Activated CD8-positive, alpha-beta T cell treated with anti-CD3 and anti-CD28 coated beads, Interleukin-2, amount 10 ng/mL, durations not matched to agents 7 days and 5 days (primary cell): ENCODE measurements at places on chromosomes 11 and 22. TPM values are rescaled to one million over a fixed set of nuclear protein-coding genes. Genes with fewer than 3 reads are reported as not detected.

The CTTN gene
- total RNA-seq: not detected

The TBC1D22A gene
- total RNA-seq: 34.1 TPM

The MPZL3 gene
- total RNA-seq: 20.0 TPM

The RCOR2 gene
- total RNA-seq: 0.55 TPM

- peaks cover 80% of the 10 kb centered on the region for H3K4me1 ChIP-seq
- H3K27ac ChIP-seq: no peak overlapping the region
- H3K4me3 ChIP-seq: no peak overlapping the region
- H3K36me3 ChIP-seq: peaks cover 47% of the 10 kb centered on the region
- DNase-seq: no peak
Observed at GRCh38 chr11:14322510-14322909, 36.5 kb downstream of the RRAS2 start.

GRCh38 chr22:33126881-33127280 lies 68.7 kb upstream of the SYN3 start:
- H3K27me3 ChIP-seq: no peaks in the 10 kb centered on the region
- H3K4me3 ChIP-seq: no peak overlapping the region
- H3K27ac ChIP-seq: no peak overlapping the region
- no peaks in the 10 kb centered on the region for H3K4me1 ChIP-seq

GRCh38 chr11:12724301-12725054 lies 50.3 kb downstream of the TEAD1 start:
- no peak for DNase-seq
- no peaks in the 10 kb centered on the region for H3K36me3 ChIP-seq
- peaks cover 6% of the 10 kb centered on the region for H3K4me1 ChIP-seq
- no peak overlapping the region for H3K27ac ChIP-seq

GRCh38 chr22:46102159-46102558 lies 48.2 kb upstream of the PPARA start:
- no peak for DNase-seq
- no peaks in the 10 kb centered on the region for H3K36me3 ChIP-seq
- H3K4me1 ChIP-seq: no peaks in the 10 kb centered on the region
- H3K27me3 ChIP-seq: no peaks in the 10 kb centered on the region
- H3K27ac ChIP-seq: no peak overlapping the region

DNA sequence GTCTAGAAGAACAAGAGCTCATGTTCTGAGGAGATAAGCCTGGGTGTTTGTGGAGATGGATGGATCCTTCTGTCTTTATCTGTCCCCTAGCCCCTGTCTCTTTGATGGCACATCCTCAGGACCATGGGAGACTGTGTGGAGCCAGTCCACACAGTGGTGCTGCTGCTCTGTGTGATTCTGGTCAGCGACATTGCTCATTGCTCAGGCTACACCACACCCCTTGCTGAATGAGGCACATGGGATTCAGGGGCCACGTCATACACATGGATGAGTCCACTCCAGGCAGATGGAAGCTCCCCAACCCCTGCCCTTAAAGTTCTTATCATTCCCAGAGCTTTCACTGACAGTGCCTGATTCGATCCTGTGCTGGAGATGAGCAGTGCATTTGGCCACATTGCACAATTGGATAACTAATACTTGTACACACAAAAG lies 222.2 kb downstream of the NAV2 start:
- no peak for DNase-seq
- H3K36me3 ChIP-seq: no peaks in the 10 kb centered on the region
- H3K27ac ChIP-seq: no peak overlapping the region
- peaks cover 5% of the 10 kb centered on the region for H3K27me3 ChIP-seq
- H3K4me3 ChIP-seq: no peak overlapping the region

- H3K4me3 ChIP-seq: no peak overlapping the region
- H3K36me3 ChIP-seq: no peaks in the 10 kb centered on the region
- no peaks in the 10 kb centered on the region for H3K27me3 ChIP-seq
- no peak for DNase-seq
- no peak overlapping the region for H3K27ac ChIP-seq
- no peaks in the 10 kb centered on the region for H3K4me1 ChIP-seq
Observed at GRCh38 chr22:34370711-34371110, 450.4 kb upstream of the LARGE1 start.

GRCh38 chr22:28981818-28982499 lies 79.7 kb downstream of the C22orf31 start:
- H3K27ac ChIP-seq: no peak overlapping the region
- DNase-seq: no peak
- peaks cover 42% of the 10 kb centered on the region for H3K27me3 ChIP-seq
- no peaks in the 10 kb centered on the region for H3K36me3 ChIP-seq
- H3K4me3 ChIP-seq: no peak overlapping the region

- H3K27ac ChIP-seq: peak overlapping the region; percentile 43
- no peak for DNase-seq
- H3K4me1 ChIP-seq: peaks cover 19% of the 10 kb centered on the region
- H3K36me3 ChIP-seq: no peaks in the 10 kb centered on the region
Observed at GRCh38 chr22:24214467-24215285, 30.2 kb downstream of the GGT5 start.

- DNase-seq: peak; percentile 74
- H3K27me3 ChIP-seq: no peaks in the 10 kb centered on the region
- peak overlapping the region; percentile 47 for H3K4me3 ChIP-seq
- H3K27ac ChIP-seq: peak overlapping the region; percentile 87
Observed at GRCh38 chr11:60871378-60872061, 4.2 kb downstream of the ZP1 start.

- no peak overlapping the region for H3K27ac ChIP-seq
- H3K4me3 ChIP-seq: no peak overlapping the region
- no peaks in the 10 kb centered on the region for H3K4me1 ChIP-seq
Observed at GRCh38 chr11:15291885-15292284, 177.2 kb downstream of the INSC start.

DNA sequence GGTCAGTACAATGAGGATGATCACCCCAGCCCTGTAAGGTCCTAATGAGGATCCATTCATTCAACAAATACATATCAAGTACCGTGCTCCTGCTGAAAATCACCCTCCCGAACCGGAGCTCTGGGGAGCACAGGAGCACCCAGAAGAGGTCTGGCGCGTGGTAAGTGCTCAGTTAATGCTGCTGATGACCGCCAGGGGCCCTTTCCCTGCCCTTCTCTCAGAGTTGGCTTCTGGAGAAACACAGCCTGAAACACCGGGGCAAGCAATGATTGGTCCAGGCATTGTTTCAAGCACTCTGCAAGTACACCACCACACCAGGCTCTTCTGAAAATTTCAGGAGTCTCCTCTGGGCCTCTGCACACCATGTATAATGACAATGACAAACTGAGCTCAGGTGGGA lies 3.8 kb upstream of the CCDC86 start:
- H3K36me3 ChIP-seq: no peaks in the 10 kb centered on the region
- no peak overlapping the region for H3K4me3 ChIP-seq
- no peak for DNase-seq
- H3K27ac ChIP-seq: no peak overlapping the region

- peak overlapping the region; percentile 99 for H3K27ac ChIP-seq
- peaks cover 21% of the 10 kb centered on the region for H3K36me3 ChIP-seq
- H3K4me3 ChIP-seq: peak overlapping the region; percentile 88
- peak; percentile 85 for DNase-seq
Observed at GRCh38 chr11:3853899-3854659, 1.4 kb upstream of the STIM1 start.

DNA sequence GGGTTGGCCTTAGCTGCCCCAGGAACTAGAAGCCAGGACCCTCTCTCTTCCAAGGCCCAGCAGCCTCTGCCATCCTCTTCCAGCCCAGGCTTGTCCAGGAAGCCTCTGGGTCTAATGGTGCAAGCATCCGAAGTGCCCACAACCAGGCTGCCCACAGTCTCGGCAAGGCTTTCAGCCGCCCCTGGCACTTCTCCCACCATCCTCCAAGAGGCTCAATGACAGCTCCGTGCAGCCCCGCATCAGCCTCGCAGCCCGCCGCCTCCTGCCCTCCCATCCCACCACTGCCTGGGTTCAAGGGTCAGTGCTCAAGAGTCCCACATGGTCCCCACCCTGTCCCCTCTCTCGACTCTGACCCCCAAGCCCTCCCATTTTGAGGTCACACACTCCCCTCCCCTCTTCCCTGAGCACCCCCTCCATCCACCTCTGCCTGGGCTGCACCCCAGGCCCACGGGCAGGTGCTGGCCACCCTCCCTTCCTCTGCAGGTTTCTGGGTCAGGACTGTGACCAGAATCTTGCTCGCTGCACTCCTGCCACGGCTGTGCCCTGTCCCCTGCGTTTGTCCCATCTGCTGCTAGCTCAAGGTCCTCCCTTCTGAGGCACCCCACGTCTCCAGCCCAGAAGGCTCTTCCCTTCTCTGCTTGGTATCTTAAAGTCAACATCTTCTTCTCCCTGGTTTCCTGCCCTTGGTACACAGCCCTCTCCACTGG lies 17.2 kb downstream of the IFITM10 start:
- peaks cover 45% of the 10 kb centered on the region for H3K27me3 ChIP-seq
- no peak overlapping the region for H3K4me3 ChIP-seq
- peaks cover 8% of the 10 kb centered on the region for H3K36me3 ChIP-seq
- H3K4me1 ChIP-seq: peaks cover 53% of the 10 kb centered on the region

GRCh38 chr22:49197505-49197904 lies 630.2 kb downstream of the BRD1 start:
- H3K27ac ChIP-seq: no peak overlapping the region
- no peak overlapping the region for H3K4me3 ChIP-seq
- no peak for DNase-seq
- H3K27me3 ChIP-seq: peaks cover 5% of the 10 kb centered on the region

DNA sequence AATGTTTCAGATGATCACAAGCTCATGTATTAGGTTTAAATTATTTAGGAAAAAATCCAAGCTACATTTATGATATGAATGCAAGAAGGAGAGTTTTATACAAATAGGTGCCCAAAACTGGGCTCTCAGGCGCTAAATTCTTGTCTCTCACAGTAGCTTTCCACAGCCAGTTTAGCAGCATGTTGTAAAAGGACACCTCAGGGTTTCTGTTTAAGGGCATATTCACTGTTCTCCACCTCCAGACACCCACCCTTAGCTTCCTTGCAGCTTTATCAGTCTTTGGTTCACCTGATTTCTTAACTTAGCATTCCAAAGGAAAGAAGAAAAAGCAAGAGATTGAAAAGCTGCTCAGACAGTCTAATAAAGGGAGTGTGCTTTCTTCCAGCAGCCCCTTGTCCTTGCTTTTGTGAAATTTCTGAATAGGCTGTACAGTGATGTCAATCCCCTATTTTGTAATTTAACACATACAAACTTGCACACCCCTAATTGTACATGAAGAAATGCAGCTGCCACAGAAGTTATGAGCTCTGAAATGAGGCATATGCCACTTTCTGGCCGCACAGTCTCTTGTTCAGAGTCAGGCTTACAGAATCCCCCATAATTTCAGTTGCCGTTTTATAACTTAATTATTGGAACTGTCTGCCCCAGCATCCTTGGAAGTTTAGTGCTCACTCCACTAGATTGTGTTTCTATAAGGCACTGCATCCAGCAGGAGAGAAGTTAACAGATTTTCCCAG lies 262.1 kb downstream of the DDX10 start:
- H3K36me3 ChIP-seq: no peaks in the 10 kb centered on the region
- H3K4me1 ChIP-seq: peaks cover 3% of the 10 kb centered on the region
- H3K27me3 ChIP-seq: no peaks in the 10 kb centered on the region
- no peak overlapping the region for H3K4me3 ChIP-seq
- no peak for DNase-seq

- H3K4me1 ChIP-seq: no peaks in the 10 kb centered on the region
- no peak overlapping the region for H3K27ac ChIP-seq
- no peak for DNase-seq
- H3K4me3 ChIP-seq: no peak overlapping the region
Observed at GRCh38 chr11:110830344-110830743, 118.1 kb upstream of the ARHGAP20 start.

GRCh38 chr11:69361048-69361447 lies 67.1 kb downstream of the MYEOV start:
- DNase-seq: no peak
- no peak overlapping the region for H3K4me3 ChIP-seq
- H3K27me3 ChIP-seq: peaks cover 8% of the 10 kb centered on the region
- no peaks in the 10 kb centered on the region for H3K4me1 ChIP-seq
- H3K36me3 ChIP-seq: no peaks in the 10 kb centered on the region

DNA sequence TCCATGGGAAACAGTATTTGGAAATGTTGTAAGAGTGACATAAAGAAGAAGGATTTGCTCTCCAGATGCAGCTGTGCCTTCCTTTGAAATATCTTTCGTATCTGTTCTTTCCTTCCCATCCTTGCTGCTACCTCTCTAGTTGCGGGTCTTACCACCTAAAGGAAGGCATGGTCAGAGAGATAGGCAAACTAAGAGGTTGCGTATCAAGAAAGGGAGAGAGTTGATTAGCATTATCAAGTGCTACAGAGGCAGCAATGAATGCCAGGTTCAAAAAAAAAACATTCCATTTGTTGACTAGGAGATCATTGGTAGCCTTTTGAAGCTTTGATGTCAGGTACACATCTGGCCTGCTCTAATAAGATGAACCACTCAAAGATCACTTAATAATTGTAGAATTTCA lies 4.6 kb downstream of the GTPBP1 start:
- no peak overlapping the region for H3K27ac ChIP-seq
- peaks cover 40% of the 10 kb centered on the region for H3K36me3 ChIP-seq
- DNase-seq: no peak
- H3K4me3 ChIP-seq: no peak overlapping the region

GRCh38 chr11:1209371-1210057 lies 13.4 kb upstream of the MUC5B start:
- no peak overlapping the region for H3K4me3 ChIP-seq
- H3K27me3 ChIP-seq: peaks cover 11% of the 10 kb centered on the region
- H3K4me1 ChIP-seq: no peaks in the 10 kb centered on the region
- peaks cover 4% of the 10 kb centered on the region for H3K36me3 ChIP-seq
- no peak overlapping the region for H3K27ac ChIP-seq

DNA sequence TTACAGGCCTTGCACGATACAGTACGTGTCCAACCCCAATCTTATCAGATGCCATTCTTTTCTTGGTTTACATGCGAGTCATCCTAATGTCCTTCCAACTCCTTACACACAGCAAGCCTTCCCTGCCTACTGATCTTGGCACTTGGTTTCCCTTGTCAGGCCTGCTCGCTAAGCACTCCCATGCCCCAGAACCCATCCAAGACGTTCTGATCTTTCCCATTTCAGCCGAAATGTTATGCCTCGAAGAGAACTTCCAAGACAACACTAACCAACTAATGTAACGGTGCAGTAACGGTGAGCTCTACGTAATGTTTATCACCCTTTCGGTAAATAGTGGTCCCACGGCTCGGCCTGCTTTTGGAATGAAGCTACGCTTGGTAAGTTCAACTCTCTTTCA lies 521 bp downstream of the PES1 start:
- no peak overlapping the region for H3K27ac ChIP-seq
- no peaks in the 10 kb centered on the region for H3K4me1 ChIP-seq
- DNase-seq: peak; percentile 26
- peaks cover 18% of the 10 kb centered on the region for H3K36me3 ChIP-seq
- no peak overlapping the region for H3K4me3 ChIP-seq

GRCh38 chr11:19209617-19210370 lies 8.0 kb upstream of the CSRP3 start:
- no peak for DNase-seq
- H3K27ac ChIP-seq: no peak overlapping the region
- H3K27me3 ChIP-seq: peaks cover 31% of the 10 kb centered on the region

- no peak overlapping the region for H3K27ac ChIP-seq
- H3K27me3 ChIP-seq: peaks cover 4% of the 10 kb centered on the region
- no peaks in the 10 kb centered on the region for H3K36me3 ChIP-seq
- no peaks in the 10 kb centered on the region for H3K4me1 ChIP-seq
- DNase-seq: no peak
Observed at GRCh38 chr11:116658876-116659535, 113.8 kb downstream of the BUD13 start.

- H3K27ac ChIP-seq: peak overlapping the region; percentile 84
- no peak for DNase-seq
- H3K27me3 ChIP-seq: peaks cover 5% of the 10 kb centered on the region
- H3K4me1 ChIP-seq: peaks cover 44% of the 10 kb centered on the region
- no peak overlapping the region for H3K4me3 ChIP-seq
Observed at GRCh38 chr11:130439876-130440275, 8.6 kb upstream of the ADAMTS15 start.

- DNase-seq: no peak
- no peaks in the 10 kb centered on the region for H3K4me1 ChIP-seq
- no peak overlapping the region for H3K27ac ChIP-seq
- H3K36me3 ChIP-seq: no peaks in the 10 kb centered on the region
- no peak overlapping the region for H3K4me3 ChIP-seq
- H3K27me3 ChIP-seq: no peaks in the 10 kb centered on the region
Observed at GRCh38 chr11:98227278-98227677, 793.5 kb upstream of the CNTN5 start.
